Activated T-cell treated with anti-CD3 and anti-CD28 coated beads, Interleukin-2, amount 50 U/mL, for 72 hours (primary cell): ENCODE measurements at places on chromosomes 2 and 18. TPM values are rescaled to one million over a fixed set of nuclear protein-coding genes. Genes with fewer than 3 reads are reported as not detected.

The SUCLG1 gene
- total RNA-seq: 66.0 TPM

The TMEM182 gene
- total RNA-seq: 6.8 TPM

The TSPYL6 gene
- not detected for total RNA-seq

The SLC8A1 gene
- total RNA-seq: 0.58 TPM

The GCG gene
- total RNA-seq: not detected

The CROCC2 gene
- not detected for total RNA-seq

The RAB27B gene
- total RNA-seq: 0.14 TPM

The ZNF396 gene
- total RNA-seq: 3.8 TPM

The ASB18 gene
- total RNA-seq: not detected

The TUBA4B gene
- not detected for total RNA-seq

The RESP18 gene
- not detected for total RNA-seq

The ITGB6 gene
- not detected for total RNA-seq

- no peak for DNase-seq
These were observed 62.7 kb downstream of the FAM168B start for GRCh38 chr2:131030478-131030971.

DNA sequence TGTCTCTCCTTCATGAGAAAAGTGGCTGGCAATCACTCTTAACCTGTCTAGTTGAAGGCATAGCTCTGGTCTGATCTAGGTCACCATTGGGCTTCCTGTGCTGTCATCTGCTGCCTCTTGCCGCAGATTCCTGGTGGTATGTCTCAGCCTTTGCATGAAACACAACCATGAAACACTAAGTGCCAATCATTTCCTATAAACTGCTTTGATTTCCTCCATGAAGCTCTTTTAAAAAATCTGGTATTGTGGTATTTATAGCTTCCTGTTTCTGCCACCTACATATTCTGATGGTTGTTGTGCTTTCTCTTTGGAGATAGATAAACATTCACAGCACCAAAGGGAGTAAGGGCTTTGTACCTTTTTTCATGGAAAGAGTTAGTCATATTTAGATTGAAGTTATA, 120.0 kb upstream of the EPC2 start:
- peak; percentile 74 for DNase-seq

DNA sequence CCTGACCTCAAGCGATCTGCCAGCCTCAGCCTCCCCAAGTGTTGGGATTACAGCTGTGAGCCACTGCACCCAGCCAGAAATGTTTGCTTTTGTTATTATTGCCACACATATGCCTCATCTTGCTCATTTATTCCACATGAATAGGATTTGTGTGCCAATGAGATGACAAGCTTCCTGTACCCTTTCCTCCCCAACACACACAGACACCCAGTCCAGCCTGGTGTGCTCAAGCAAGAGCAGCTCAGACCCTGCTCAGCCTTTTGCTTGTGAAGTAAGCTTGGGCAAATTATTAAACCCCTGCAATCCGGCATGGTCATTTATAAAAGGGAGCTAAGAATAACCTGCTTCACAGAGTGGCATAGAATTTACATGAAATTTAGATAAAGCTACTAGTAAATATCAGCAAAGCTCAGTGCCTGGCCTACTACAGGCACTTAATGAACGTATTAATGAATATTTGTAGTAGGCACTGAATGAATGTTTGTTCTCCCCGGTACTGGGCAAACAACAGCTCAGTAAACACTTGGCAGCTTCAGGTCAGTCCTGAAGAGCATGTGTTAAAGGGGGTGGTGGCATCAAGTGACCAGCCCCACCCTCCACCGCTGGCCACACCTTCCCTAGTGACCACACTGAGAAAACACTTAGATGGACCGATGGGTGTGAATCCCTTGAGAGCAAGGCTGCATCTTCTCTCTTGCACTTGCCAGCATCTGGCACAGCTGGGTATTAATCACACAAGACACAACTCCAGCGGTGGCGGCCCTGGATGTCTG, 280.2 kb downstream of the SRBD1 start:
- DNase-seq: no peak

DNA sequence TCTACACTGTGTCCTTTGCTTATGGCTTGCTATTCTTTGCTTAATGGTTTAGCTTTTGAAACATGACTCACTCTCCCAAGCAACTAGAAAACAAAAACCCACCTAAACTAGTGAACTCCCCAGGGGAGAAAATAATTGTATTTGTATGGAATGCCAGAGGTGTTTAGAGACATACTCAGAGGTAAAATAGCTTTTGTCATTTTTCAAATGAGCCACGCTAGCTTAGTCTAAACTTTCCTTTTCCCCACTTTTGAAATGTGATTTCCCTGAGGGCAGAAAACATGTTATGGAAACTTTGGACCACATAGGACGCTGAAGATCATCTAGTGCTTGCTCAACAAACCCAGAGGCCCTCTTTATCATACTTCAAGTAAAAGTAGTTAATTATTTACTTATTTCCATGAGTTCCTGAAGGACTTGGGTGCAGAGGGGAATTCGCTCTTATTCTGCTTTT, 16.5 kb upstream of the CYTIP start:
- DNase-seq: no peak

DNA sequence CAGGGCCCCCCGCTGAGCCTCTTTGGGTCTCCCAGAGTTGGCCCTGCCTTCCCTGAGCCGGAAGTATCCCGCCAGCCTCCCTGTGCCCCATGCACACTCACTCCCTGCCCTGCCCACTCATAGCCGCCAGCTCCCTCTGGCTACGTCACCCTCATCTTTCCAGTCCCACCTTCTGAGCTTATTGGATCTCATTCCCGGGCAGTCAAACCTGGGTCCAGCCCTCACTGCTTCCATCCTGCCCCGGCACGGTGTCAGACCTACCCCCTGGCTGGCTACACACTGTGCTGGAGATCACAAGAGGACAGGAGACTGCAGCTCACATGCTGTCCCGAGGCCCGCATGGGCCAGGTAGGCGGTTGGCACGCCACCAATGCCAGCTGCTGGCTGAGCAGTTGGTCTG, 147.2 kb downstream of the ASB1 start:
- DNase-seq: no peak

DNA sequence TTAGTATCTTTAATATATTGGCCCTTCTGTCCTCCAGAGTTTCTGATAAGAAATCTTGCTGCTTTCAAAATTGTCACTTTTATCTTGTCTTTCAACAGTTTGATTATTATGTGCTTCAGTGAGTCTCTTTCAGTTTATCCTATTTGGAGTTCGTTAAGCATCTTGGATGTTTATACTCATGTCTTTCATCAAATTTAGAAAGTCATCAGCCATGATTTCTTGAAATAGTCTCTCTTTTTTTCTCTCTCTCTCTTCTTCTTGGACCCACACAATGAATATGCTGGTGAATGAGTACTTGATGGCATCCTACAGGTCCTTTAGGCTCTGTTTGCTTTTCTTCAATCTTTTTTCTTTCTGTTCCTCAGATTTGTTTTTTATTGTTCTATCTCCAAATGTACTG, 26.9 kb upstream of the KIF5C start:
- no peak for DNase-seq

GRCh38 chr2:24403168-24403831, 43.0 kb upstream of the ITSN2 start:
- DNase-seq: no peak

- no peak for DNase-seq
These were observed 766.4 kb upstream of the ID2 start for GRCh38 chr2:7915302-7916091.

- DNase-seq: no peak
These were observed 32.7 kb upstream of the FHL2 start for GRCh38 chr2:105431367-105432043.

DNA sequence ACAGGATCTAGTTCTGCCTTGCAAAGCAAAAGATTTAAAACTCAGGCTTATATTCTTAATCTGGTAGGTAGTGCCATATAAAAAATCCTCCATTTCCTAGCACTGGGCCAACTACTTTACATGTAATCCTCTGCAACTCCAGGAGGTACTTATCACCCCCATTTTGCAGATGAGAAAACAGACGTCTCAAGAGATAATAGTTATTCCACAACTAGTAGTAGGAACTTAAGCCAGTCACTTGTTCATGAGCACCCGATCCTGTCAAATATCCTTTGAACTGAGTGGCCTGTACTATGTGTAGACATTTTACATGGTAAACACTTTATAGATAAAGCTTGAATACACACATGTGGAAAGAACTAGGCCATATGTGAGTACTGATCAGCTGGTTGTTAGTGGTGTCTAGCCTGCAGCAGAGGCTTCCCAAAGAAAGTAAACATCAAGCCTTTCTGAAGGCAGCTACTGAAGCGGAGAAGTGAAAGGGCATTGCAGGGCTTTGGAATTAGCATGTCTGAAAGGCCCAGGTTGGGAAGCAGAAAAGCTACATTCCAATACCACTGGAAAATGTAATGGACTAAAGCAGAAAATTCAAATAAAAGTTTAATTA, 48.0 kb downstream of the NAB1 start:
- DNase-seq: no peak

GRCh38 chr2:60544954-60545560, 8.4 kb downstream of the BCL11A start:
- DNase-seq: no peak

DNA sequence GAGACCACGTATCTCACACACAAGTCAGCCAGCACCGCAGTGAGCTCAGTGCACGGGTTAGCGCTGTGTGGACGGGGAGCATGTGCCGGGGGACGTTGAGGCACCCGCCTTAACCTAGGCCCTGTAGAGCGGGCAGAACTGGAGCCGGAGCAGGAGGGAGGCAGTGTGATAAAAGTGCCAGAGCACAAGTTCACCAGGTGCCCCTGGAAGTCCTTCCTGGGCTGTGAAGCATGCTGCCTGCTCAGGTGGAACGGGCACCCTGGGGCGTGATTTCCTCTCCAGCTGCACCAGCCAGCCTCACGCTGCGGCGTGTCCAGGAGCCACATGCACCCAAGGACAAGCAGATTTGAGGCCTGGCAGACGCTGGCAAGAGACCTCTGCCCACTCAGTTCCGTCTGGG, 50.3 kb downstream of the ITGB1BP1 start:
- no peak for DNase-seq

- DNase-seq: peak; percentile 82
These were observed 19.8 kb upstream of the PDIA6 start for GRCh38 chr2:10832203-10832936.

DNA sequence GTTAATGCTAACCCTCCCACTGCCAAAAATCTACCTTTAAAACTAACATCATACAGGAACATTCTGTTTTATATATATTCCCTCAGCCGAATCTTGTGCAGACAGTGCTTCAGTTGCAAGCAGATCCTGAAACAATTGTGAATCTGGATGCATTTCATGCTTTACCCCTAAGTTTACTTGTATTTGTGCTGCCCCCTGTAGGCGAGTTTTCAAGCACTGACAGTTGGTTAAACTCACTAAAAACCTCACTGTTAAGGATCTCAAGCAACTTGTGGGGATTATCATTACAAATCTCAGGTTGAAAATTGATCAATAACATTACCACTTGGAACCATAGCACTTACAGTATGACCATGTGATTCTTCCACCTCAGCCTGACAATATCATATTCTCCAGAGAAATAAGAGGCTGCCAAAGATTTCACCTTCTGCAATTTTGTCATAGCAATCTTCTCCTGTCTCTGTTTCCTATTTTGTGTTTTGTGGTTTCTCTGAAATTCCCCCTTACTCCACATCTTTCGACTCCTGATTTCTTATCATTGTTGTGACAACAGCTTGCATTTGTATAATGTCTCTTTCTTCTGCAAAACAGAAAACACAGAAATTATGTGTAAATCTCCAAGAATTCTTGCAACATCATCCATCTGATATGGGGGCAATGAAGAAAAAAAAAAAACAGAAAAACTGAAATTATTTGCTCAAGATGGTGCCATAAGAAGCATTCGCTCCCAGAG, 354.6 kb upstream of the SETBP1 start:
- peak; percentile 15 for DNase-seq

- DNase-seq: no peak
These were observed 328 bp upstream of the PASK start for GRCh38 chr2:241149675-241149924.
